ENCODE measurements at places on chromosomes 1 and 21. TPM values are rescaled to one million over a fixed set of nuclear protein-coding genes. Genes with fewer than 3 reads are reported as not detected.

GRCh38 chr1:43980255-43981134 is 1.5 kb downstream of the B4GALT2 start:
- DNase-seq = no peak

- no peak for DNase-seq
These were observed 102.9 kb upstream of the TLR5 start for GRCh38 chr1:223245983-223246382.

- no peak for DNase-seq
These were observed 74.5 kb downstream of the ITPKB start for GRCh38 chr1:226664413-226665101.

DNA sequence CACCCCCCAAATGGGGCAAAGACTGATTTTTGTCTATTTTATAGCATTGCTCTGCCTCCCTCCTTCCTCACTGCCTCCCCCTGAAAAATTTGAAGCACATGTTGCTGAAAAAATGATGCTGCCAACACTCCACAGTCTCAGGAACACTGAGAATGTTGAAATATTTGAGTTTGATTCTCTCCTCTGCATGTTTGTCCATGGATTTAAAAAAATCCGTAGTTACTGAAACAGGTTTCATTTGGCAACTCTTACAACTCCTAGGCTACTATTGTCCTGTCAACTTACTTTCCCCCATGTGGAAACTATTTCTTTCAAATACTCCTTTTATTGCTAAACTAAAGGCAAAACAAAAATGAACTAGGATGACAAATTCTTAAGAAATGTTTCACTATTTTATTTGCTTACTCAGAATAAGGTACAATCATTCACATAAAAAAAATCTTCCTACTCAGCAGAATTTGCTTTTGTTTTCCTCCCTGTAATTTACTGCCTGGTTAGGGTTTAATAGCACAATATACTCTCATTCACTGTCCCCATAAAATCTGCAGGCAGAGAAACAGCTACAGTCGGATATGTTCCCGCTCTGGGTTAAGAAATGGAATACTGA is 50.2 kb downstream of the C21orf91 start:
- no peak for DNase-seq

DNA sequence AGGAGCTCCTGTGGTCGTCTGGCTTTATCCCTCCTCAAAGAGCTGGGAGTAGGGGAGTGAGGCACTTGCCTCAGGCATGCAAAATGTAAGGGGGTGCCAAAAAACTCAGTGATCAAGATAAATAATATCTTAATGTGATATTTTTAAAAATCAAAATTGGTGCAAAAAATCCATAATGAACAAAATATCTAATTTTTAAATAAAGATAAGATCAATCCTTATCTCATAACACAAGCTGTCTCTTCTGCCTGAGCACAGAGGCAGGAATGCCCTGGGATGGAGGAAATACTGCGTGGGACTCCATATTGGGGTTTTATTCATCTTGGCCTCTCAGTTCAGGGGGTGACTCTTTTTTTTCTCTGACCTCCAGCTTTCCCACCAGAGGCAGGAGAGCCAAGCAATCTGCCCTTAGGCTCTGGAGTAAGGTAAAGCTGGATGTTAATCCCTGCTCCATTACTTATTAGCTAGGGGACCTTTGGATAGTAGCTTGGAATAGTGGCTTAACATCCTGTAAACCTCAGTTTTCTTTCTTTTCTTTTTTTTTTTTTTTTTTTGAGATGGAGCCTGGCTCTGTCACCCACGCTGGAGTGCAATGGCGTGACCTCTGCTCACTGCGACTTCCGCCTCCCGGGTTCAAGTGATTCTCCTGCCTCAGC is 77.3 kb upstream of the NFASC start:
- DNase-seq = no peak

Gene CRNN
- not detected for total RNA-seq

All from activated T-cell treated with anti-CD3 and anti-CD28 coated beads, Interleukin-2, amount 50 U/mL, for 4 hours (primary cell).